SK-N-SH (cell line): ENCODE measurements at places on chromosomes 13 and 19. TPM values are rescaled to one million over a fixed set of nuclear protein-coding genes. Genes with fewer than 3 reads are reported as not detected.

CLEC17A gene
- polyA plus RNA-seq, result 0.05 TPM in 1 of 2 replicates, not detected in the other

KLC3 gene
- polyA plus RNA-seq, result 0.75 and 1.2 TPM in 2 replicates

ELL gene
- polyA plus RNA-seq, result 3.6 and 7.4 TPM in 2 replicates

PLPP2 gene
- polyA plus RNA-seq, result 27.3 and 33.6 TPM in 2 replicates

- DNase-seq, result peak; percentile 68
- no peaks in the 10 kb centered on the region for H3K27me3 ChIP-seq
- no peak overlapping the region for H3K27ac ChIP-seq
- no peaks in the 10 kb centered on the region for H3K4me1 ChIP-seq
- H3K4me3 ChIP-seq, result no peak overlapping the region
- no peaks in the 10 kb centered on the region for H3K36me3 ChIP-seq
These were observed 14.0 kb downstream of the SCGB2B2 start for GRCh38 chr19:34662919-34663318.

DNA sequence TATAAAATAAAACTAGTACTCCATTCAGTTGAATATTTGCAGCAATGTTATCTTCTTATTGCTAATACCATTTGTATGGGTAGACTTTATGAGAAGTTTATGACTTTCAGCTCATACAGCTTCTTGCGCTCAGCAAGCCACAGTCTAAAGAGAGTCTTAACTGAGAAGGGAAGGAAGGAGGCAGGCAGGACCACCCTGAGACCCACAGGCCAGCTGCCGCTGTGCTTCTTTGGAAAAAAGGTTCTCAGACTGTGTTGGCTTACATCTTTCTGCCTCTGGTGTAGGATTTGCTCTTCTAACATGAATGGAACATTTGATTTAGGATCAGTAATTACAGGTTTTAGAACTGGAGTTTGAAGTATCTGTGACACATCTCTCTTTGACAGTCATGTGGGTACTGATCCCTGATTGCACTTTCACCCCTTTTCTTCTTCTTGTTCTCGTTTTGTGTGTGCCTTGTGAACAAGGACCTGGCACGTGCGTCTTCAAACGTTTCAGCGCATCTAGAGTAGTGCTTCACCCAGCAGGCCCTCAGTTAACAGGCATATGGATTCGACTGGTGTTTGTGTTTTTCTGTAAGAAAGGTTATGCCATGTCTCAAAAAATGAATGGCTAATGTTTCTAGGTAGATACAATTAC is 7.1 kb upstream of the GPR18 start:
- H3K27me3 ChIP-seq, result no peaks in the 10 kb centered on the region
- peaks cover 5% of the 10 kb centered on the region for H3K36me3 ChIP-seq
- no peak for DNase-seq

GRCh38 chr13:30968846-30969245 is 36.4 kb downstream of the TEX26 start:
- no peak overlapping the region for H3K27ac ChIP-seq
- no peaks in the 10 kb centered on the region for H3K36me3 ChIP-seq

DNA sequence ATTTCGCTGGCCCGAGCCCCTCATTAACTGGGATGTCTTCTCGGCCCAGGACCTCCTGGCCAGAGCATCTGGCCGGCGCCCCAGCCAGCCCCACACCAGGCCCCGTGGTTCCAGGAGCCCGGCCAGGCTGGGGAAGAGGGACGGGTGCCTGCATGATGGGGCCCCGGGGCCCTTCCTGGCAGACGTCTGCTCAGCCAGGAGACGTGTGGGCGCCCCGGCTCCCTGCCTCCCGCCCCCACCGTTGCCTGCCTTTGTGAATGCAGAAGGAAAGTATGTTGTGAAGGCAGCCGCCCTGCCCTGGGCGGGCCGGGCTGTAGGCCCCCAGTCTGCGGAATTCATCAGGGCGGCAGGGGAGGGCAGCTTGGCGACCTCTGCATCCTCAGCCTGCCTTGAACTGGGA is 4.4 kb upstream of the COMP start:
- no peak overlapping the region for H3K4me3 ChIP-seq
- H3K36me3 ChIP-seq, result no peaks in the 10 kb centered on the region
- H3K27me3 ChIP-seq, result peaks cover 26% of the 10 kb centered on the region
- H3K4me1 ChIP-seq, result no peaks in the 10 kb centered on the region
- no peak overlapping the region for H3K27ac ChIP-seq

DNA sequence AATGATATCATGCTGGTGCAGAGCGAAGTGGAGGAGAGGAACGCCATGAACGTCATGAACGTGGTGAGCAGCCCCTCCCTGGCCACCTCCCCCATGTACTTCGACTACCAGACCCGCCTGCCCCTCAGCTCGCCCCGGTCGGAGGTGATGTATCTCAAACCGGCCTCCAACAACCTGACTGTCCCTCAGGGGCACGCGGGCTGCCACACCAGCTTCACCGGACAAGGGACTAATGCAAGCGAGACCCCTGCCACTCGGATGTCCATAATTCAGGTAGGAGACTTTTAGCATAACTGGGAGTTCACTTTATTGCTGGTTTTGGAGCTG is 3.3 kb downstream of the PCDH17 start:
- H3K36me3 ChIP-seq, result no peaks in the 10 kb centered on the region
- peak; percentile 43 for DNase-seq
- H3K27me3 ChIP-seq, result peaks cover 31% of the 10 kb centered on the region
- H3K4me3 ChIP-seq, result 0 out of 2 replicates have a peak overlapping the region, but pooled peaks have one; percentile 19
- no peak overlapping the region for H3K27ac ChIP-seq

- H3K27me3 ChIP-seq, result peaks cover 23% of the 10 kb centered on the region; the same call in 1 of the 2 replicates
- H3K4me1 ChIP-seq, result peaks cover 15% of the 10 kb centered on the region; the same call in 1 of the 2 replicates
- no peak overlapping the region for H3K27ac ChIP-seq
- H3K36me3 ChIP-seq, result no peaks in the 10 kb centered on the region
- H3K4me3 ChIP-seq, result no peak overlapping the region
- no peak for DNase-seq
These were observed 3.1 kb upstream of the OLFM2 start for GRCh38 chr19:9939301-9939913.
